Stimulated activated CD4-positive, alpha-beta T cell treated with anti-CD3 and anti-CD28 coated beads, Interleukin-12 subunit alpha, Interleukin-12 subunit beta, amount 100 ng/mL, for 24 hours (primary cell): ENCODE measurements at places on chromosomes 3 and 15.

DNA sequence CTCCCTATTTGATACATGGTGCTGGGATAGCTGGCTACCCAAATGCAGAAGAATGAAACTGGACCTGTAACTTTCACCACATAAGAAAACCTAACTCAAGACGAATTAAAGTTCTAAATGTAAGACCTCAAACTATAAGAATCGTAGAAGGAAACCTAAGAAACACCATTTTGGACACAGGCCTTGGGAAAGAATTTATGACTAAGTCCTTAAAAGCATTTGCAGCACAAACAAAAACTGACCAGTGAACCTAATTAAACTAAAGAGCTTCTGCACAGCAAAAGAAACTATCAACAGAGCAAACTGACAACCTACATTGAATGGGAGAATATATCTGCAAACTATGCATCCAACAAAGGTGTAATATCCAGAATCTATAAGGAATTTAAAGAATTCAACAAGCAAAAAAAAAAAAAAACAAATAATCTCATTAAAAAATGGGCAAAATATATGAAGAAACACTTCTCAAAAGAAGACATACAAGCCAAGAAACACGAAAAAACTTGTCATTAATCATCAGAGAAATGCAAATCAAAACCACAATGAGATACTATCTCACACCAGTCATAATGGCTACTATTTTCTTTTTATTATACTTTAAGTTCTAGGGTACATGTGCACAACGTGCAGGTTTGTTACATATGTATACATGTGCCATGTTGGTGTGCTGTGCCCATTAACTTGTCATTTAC lies 37.0 kb downstream of the HDGFL3 start:
- no peak for DNase-seq

DNA sequence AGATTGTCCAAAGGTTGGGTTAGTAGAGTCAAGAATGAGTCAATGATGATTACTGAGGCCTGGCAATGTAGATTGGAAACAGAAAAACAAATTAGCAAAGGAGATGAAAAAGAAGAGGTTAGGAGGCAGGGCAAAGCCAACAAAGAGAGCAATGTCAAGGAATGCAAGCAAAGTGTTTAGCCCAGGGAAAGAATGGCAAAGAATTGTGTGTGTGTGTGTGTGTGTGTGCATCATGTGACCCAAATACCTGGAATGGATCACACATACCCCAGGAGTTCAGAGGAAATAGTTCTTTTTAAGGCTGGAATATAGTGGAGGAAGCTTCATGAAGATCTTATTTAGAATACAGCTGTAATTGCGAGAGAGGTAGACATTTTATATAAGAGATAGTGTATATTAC lies 831.7 kb upstream of the ARPP21 start:
- no peak for DNase-seq

DNA sequence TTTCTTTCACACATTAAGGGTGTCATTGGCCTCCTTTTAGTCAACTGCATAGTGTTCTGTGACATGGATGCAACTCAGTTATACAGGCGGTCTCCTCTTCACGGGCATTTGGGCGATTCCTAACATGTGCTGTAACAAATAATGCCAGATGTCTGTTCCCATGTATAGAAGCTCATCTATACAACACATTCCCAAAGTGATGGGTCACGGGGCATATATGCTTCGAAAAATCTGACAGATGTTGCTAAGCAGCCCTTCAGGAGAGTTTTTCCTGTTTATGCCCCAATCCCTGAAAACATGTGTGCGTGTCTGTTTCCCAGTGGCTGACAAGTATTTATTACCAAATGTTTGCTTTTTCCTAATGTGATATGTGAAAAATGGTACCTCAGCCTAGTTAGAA lies 25.8 kb downstream of the LRRK1 start:
- no peak for DNase-seq

- no peak for DNase-seq
Measured at GRCh38 chr3:188664795-188665194, 507.0 kb upstream of the TPRG1 start.

DNA sequence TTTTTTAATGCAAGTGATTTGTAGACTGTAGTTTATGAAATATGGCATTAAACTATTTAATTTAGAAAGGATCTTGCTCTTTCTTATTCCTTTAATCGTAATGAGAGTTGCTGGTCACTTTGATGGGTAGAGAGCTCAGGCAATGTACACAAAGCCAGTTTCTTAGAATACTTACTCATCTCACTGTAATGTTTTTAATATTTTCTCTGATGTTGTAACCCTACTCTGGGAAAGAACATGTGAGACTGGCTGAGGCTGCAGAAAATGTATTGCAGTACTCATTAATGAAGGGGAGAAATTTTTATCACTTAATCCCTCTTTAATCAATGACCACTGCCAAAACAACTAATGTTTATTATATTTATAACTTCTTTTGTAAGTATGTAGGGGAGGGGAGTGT lies 479.4 kb upstream of the KCNMB2 start:
- no peak for DNase-seq

DNA sequence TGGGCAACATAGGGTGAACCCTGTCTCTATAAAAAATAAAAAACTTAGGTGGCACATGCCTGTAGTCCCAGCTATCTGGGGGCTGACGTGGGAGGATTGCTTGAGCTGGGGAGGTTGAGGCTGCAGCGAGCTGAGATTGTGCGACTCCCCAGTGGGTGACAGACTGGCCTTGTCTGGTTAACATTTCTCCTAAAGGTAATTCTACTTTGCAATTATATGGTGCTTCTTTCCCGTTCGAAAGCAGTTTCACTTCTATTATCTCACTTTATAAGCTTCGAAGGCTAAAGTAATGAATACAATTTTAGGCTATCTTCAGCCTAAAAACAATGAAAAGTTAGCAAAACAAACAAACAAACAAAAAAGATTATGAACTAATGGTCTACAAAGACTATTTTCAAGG lies 35.3 kb downstream of the COMMD2 start:
- DNase-seq = no peak

- no peak for DNase-seq
Measured at GRCh38 chr3:194245474-194245873, 105.7 kb downstream of the CPN2 start.

- no peak for DNase-seq
Measured at GRCh38 chr3:19527746-19528145, 379.4 kb downstream of the KCNH8 start.

- no peak for DNase-seq
Measured at GRCh38 chr3:166451997-166452396, 614.8 kb upstream of the BCHE start.

DNA sequence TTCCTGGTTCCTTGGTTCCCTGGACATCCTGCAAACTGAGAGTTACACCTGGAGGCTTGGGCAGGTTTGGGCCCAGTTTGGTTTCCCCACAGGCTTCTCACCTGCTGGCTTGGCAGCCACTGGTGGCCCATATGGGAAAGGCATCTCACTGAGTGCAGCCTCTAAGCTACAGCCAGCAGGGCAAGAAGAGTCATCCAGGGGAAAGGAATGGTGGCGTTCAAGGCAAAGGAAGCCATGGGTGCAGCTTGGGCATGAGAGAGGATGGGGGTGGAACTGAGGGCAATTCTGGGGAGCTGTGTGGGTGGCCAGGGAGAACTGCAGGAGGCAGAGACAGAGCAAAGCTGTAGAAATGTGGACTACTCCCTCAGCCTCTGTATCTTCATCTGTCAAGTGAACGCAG lies 106.4 kb downstream of the EPHB1 start:
- no peak for DNase-seq

- DNase-seq = no peak
Measured at GRCh38 chr15:44623178-44623577, 40.3 kb downstream of the SPG11 start.

DNA sequence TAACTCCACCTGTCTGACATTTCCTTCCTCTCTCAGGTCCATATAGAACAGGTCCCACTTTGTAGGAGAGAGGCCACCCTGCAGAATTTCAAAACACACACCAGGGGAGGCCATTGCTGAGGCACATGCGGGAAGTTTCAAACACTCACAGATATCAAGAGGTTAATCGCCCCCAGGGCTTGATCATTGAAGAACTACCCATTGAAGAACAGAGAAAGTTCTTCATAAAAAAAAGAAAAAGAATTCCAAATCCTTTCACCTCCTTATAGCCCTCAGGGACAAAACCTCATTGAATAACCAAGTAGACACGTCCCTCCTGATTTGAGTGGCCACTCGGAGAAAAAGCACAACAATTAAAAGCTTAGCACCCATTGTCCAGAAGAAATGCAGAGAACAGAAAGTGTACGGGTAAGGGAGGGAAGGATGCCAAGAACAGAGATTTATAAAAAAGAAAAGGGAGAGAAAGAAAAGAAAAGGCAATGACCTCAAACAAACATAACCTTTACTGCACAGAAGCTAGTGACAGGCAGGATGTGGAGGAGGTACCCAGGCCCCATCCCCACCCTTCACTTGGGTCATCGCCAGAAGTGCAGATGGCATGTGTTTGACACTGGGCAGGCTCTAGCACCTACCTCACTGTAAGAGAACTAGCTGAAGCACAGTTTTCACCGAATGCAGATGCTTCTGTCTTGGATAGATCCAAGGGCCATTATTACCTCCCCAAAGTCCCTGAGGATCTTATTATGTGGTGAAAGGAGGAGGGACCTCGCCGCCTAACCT lies 112.3 kb upstream of the HES1 start:
- DNase-seq = no peak

DNA sequence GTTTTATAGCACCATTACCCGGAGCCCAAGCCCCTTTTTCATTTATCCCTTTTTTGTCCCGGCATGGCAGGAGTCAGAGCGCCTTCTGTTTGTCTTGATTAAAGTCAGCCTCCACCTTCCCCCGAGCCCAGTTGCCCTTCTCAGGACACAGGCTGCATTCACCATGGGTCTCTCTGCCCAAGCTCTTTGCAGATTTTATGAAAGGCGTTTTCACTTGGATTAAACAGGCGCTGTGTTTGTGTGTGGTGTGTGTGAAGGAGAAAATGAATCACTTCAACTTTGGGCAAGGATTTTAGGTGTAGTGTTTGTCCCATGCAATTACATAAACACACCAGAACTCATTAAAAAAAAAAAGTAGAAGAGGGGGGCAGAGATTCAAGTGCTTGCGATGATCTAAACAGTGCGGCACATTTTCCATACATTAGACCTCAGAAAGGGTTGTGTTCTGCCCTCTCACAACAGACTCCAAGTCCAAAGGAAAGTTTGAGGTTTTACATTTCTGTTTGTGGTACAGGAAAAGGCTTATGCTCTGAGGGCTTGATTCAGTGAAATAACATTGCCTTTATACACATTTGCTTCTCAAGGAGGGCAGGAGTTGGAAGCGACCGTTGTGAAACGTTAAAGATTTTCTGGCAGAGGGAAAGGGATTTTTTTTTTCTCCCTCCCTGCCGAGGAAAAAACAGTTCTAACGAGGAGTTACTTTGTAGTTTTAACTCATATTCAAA lies 14.5 kb upstream of the IL16 start:
- DNase-seq = no peak

GRCh38 chr3:159232966-159233365 lies 431.1 kb downstream of the MFSD1 start:
- DNase-seq = no peak

- no peak for DNase-seq
Measured at GRCh38 chr3:45350680-45351079, 37.7 kb upstream of the LARS2 start.

DNA sequence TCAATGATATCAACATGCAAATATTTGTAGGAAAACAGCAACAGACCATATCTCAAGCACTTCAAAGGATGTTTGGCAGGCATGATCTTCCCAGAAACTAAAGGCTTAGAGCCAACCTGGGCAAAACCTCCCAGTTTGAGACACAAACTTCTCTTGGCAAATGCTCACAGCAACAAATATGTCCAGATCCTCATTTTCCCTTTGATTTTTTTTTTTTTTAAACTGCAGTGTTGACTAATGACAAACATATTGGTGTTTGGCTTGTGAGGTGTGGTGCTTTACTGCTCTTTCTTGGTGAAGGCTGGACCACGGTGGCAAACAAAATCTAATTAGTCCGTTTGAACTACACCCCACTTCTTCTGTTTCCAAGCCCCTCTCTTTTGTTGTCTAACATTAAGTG lies 87.2 kb downstream of the EBLN2 start:
- DNase-seq = no peak

DNA sequence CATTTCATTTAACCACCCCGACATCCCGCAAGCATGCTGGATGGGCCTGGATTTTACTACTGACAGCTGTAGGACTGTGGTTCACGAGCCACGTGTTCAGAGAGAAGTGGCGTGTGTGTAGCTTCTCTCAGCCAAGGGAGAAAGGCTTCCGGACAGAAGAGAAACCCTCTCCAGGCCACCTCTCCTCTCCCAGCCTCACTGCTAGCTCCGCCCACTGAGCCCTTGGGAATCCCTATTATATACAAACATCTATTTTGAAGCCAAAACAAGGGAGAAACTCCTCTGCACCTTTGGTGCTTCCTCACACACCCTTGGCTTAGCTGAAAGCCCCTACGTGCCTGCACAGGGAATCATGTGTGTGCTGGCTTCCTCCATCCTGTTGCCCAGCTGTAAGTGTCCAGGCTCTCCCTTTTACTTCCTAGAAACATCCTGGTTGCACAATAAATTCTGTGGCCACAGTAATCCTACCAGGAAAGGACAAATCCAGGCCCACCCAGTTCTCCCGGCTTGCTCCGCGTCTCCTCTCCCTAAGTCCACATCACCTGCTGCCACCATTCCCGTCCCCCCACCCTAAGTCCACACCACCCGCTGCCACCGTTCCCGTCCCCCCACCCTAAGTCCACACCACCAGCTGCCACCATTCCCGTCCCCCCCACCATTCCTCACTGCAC lies 30.5 kb downstream of the PCSK6 start:
- no peak for DNase-seq

DNA sequence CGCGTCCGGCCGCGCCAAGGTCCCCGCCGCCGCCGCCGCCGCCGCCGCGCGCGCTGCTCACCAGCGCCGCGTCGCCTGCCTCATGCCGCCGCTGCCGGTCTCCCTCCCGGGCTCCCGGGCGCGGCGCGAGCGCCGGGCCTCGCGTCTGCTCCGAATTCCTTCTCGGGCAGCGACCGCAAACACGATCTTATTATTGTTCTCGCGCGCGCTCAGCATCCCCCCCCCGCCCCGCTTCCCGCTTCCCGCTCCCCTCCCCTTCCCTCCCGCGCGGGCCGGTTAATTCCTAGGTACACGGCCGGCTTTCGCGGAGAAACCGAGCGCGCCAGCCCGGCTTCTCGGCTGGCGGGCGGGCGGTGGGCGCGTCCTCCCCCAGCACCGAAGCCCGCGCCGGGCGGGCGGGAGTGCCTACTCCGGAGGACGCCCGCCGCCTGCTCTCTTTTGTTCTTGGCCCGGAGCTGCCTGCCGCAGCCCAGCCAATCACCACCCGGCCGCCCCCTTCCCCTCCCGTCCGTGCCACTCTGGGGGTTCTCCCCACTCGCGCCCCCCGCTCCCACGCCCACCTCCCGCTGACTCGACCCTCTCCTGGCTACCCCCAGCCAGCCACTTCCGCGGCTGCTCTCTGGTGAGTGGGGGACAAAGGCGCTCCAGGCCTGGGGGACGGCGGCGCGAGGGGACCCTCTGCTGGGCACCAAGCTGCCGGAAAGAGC lies at the start of gene HDGFL3:
Gene HDGFL3 (minus strand): TSS at position 164 of the 707 bp plus-strand sequence. CDS start 409 bp downstream, outside the sequence.
- DNase-seq = peak; percentile 4

- DNase-seq = no peak
Measured at GRCh38 chr3:16728770-16729745, 123.8 kb upstream of the DAZL start.

- DNase-seq = no peak
Measured at GRCh38 chr3:41608347-41608746, 353.6 kb downstream of the ULK4 start.

GRCh38 chr3:70816346-70816745 lies 503.9 kb upstream of the MDFIC2 start:
- no peak for DNase-seq
